Esophagus mucosa (tissue), 1 donor: ENCODE measurements at places on chromosomes 5 and 9. TPM values are rescaled to one million over a fixed set of nuclear protein-coding genes. Genes with fewer than 3 reads are reported as not detected.

DNA sequence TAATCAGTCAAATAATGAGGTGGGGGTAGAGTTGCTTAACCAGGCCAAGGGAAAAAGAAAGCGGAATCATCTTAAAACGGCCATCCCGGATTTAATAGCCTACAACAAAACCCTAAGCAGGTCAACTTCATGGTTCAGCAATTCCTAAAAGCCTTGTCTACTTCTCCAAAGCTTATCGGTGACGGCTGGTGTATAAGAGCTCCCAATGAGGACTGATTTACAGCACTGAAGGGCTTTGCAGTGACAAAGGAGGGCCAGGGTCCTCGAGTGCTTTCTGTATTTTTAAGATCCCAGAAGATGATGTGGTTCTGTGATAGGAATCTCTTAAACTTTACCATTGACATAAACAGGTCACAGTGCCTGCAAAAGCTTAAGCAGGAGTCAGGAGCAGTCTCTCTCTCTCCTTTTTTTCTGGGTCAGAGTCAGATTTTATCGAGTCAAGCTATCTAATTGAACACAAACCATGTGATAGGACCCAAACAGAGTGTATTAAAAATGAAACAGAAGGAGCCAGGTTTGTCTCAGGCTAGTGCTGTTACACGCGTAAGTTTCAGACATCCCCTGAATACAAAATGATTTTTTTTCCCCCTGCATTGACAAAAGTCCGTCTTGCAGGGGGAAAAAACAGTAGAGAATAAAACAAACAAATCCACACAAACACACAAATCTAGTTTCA lies 663.6 kb upstream of the ZNF608 start:
- ATAC-seq = no peak

Gene CD180
- total RNA-seq = 0.24 TPM

Gene TMEM8B
- 1.7 TPM for total RNA-seq

Gene FAM53C
- total RNA-seq = 12.6 TPM

DNA sequence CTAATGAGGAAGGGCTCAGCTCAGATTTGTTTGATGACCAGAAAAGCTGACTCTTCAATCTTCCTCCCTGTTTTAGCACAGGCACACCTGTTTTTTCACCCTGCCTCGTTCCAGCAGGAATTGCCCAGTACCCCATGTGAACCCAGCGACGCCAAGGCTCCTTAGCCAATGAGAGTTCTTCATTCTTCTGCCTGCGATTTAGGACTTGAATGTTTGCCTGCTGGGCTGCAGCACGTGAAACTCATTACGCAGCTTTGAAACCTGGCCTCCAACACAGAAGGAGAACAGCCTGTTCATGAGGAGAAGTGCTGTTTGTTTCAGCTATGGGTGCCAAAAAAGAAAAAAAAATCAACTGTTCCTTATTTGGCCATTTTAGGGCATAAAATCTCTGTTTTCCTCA lies 315.5 kb downstream of the TRPM3 start:
- ATAC-seq = no peak

- ATAC-seq = no peak
Measured at GRCh38 chr5:87944553-87945285, 323.9 kb downstream of the TMEM161B start.

Gene PTGS1
- total RNA-seq = 29.9 TPM

DNA sequence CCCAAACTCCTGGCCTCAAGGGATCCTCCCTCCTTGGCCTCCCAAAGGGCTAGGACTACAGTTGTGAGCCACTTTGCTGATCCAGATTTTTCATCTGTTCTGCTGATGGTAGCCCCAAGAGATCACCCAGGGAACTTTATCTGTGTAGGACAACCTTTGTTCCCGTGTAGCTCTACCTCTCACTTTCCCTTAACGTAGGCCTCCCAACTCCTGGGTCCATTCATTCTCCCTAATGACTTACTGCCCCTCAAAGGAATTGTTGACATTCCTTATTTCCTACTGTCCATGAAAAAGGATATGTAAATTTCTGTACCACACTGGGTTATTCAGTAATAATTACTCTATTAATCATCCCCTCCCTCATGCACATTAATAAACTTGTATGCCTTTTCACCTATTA lies 51.0 kb upstream of the PHF24 start:
- no peak for ATAC-seq

DNA sequence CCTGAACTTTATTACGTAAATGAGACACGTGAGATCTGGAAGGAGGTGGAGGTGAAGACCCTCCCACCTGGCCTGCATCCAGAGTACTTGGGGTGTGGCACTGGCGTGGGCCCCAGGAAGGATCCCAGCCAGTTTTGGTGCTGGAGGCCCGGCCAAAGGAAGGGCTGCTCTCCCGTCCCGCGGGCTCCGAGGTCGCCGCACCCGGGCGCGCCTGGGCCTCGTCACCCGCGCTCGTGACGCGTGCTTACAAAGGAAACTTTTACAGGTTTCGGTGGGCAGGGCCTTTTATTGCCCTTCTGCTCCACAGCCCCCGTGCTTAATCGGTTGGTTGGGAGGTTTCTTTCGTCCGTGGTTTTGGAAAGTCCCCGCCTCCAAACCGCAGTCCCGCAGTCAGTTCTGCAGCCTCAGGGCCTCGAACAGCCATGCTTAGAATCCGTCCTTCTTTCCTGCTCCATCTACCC lies 29.2 kb downstream of the CDKN2A start:
- peak; percentile 93 for ATAC-seq

GRCh38 chr9:127739614-127740330 lies 4.7 kb upstream of the TOR2A start:
- peak; percentile 35 for ATAC-seq

Gene NDFIP1
- 30.7 TPM for total RNA-seq

DNA sequence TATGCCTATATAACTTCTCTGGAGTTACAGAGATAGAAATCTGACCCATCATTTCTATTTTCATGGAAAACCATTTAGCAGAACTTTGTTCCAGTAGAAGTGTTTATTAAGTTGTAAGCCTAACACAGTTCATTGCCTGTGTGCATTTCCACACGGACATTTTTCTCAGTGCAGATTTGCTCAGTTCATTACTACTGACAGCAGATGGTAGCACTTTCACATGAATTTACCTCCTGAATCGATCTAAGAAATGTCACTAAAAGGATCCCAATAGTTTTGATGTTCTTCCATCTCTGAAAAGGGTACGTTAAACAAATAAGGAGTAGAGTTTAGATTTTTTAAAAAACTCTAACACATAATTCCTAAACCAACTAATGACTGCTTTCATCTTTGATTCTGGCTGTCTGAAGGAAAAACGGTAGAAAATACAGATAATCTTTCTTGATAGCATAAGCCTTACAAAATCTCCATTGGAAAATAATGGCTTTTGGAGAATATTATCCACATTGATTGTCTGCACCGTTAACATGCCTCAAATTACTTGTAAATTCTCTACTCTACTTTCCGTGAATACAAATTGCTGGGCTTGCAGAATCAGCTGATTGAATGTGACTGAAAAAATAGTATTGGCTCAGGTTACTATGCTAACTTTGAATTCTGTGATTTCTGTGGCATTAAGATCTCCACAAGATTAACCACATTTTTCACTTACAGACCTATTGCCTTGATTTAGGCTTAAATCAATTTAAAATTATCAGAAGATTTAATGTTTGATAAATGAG lies 33.1 kb downstream of the RPS23 start:
- ATAC-seq = no peak

DNA sequence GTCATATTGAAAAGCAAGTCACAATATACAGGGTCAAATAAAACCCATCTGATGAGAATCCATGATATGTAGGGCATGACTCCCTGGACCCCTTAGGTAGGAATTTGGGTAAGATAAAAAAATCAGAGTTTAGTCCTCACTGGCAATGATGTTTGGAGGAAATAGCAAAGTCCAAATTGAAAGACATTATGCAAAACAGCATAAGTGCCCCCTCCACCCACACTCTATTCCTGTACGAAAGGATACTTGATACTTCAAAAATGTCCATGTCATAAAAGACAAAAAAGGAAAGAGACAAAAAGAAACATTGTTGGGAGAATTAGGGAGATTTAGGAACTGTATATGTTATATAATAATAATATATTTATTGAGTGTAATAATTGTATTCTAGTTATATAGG lies 96.1 kb upstream of the RASGRF2 start:
- no peak for ATAC-seq
